ENCODE measurements at places on chromosomes 12 and 14.
A peak's percentile ranks its signal among the peaks of the same experiment; 100 is the strongest.

- no peak for DNase-seq
Measured at GRCh38 chr12:31105668-31106067, 32.0 kb downstream of the DDX11 start.

DNA sequence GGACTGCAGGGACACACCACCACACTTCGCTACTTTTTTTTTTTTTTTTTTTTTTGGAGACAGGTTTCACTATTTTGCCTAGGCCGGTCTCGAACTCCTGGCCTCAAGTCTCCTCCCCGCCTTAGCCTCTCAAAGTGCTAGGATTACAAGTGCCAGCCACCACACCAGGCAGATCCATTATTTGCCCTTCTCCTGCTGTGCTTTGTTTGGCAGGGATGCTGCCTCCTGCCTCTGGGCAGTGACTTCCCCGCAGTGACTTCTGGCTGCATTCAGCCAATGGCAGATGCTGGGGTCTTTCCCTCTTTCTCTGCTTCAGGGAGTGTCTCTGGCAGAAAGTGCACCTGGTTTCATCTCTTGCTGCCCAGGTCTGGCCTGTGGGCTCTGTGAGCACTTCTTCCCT, 6.7 kb upstream of the MORN3 start:
- no peak for DNase-seq

GRCh38 chr12:42921741-42922504, 332.4 kb upstream of the PRICKLE1 start:
- DNase-seq: no peak

DNA sequence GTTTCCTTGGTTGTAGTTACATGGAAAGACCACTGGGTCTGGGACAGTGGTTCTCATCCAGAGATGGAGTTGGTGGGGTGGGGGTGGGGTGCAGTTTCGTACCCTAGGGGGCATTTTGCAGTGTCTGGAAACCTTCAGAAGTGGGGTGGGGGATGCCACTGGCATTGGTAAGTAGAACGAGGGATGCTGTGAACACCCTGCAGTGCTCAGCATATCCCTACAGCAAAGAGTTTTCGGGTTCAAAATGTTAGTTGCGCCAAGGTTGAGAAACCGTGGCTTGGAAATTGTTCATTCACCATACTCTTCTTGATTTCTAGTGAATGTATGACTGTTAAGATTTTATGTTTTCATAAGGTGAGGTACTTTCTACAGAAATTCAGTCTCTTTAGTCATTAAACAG, 28.7 kb downstream of the TRAF3 start:
- DNase-seq: peak; percentile 16

- DNase-seq: no peak
Measured at GRCh38 chr14:64919618-64920017, 5.4 kb downstream of the CHURC1 start.

GRCh38 chr14:64801800-64802199, 77.9 kb downstream of the SPTB start:
- DNase-seq: no peak

GRCh38 chr12:27394676-27395075, 51.9 kb upstream of the SMCO2 start:
- DNase-seq: no peak

DNA sequence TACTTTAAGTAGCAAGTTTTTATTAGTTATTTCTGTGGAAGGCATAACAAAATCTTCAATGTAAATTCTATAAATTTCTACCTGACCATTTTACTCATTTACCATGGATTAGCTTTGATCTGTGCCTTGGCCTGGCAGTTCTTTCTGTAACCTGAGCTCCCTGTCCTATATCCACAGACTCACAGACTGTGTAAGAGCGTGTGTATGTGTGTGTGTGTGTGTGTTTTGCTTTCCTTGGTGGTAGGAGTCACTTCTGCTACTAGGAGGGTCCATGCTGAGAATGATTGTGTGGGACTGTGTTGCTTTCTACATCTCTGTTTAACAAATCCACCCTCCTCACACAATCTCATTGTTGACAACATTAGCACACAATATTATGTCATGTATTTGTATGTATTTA, 221.2 kb upstream of the PELI2 start:
- DNase-seq: no peak

GRCh38 chr12:91620992-91621391, 438.4 kb upstream of the DCN start:
- no peak for DNase-seq

DNA sequence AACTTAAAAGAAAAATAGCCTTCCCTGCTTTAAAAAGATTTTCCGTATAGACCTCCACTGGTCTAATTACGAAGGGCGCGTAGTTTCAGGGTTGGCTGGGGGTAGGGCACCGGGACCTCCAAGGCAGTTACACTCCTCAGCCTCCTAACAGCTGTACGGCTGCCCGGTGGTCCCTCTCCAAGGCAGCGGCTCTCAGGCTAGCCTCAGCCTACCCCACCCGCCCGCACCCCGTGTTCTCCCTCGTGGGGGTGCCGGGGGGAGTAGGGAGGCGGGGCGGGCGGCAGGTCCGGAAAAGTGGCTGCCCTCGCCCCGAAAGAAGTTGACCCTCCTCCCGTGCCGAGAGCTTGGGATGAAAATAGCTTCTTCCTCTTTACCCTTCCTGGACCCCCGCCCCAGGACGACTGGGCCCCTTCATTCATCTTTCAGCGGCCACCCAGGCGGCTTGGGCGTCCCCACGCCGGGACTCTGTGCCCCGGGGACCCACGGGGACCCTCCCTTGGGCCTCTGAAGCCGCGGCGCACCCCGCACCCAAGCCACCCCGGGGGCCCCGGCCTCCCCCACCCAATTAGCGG, 991 bp upstream of the RCOR1 start:
- DNase-seq: peak; percentile 42

- peak; percentile 97 for DNase-seq
Measured at GRCh38 chr14:99035712-99036610, 236.0 kb downstream of the BCL11B start.

- no peak for DNase-seq
Measured at GRCh38 chr12:76698316-76698715, 65.6 kb upstream of the ZDHHC17 start.

DNA sequence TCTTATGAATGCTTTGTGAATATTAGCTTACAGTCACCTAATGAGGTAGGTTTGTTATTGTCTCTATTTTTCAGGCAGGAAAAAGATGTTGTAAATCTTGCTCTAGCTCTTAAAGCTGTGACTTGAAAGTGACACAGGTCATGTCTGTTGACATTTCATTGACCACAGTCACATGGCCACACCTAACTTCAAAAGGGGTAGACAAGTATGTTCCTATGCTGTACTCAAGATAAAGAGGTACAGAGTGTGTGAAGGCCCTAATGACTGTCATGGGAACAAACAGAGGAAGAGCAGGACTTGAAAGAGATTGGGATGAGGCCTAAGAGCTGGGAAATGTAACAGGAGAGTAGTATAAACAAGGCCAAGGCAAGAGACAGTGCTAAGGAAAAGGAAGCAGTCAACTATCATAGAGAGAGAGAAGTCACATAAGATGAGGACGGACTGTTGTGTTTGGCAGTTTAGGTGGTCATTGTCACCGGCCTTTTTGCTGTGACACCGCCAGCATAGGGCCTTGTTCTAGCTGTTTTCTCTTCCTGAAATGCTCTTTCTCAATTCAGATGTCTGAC, 181.0 kb downstream of the CFAP54 start:
- no peak for DNase-seq

DNA sequence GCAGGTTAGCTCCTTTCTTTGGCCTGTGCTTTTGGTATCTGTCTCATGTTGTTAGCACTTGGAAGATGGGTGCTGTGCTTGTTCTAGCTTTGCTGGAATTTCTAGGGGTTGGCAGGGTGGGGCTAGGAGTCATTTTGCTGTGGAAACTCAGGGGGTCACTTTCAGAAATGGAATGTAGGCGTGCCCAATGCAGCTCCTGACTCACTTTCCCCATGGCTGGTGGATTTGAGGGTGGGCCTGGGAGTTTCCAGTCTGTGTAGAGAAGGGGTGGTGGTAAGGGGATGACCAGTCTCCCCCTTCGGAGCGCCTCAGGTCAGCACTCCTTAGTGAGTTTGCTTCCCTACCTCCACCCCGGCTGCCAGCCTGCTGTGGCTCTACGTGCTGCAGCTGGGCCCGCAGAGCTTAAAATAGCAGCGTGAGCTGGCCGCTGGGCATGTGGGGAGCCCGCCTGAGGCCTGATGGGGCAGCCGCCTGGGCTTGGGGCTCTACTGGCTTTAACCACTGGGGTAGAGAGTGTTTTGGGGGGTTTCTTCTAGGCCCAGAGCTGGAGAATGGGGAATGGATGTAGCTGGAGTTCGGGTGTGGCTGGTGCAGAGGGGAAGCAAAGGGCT, 108.2 kb downstream of the TSPAN9 start:
- peak; percentile 84 for DNase-seq

GRCh38 chr12:110530511-110530910, 28.4 kb downstream of the RAD9B start:
- DNase-seq: no peak

DNA sequence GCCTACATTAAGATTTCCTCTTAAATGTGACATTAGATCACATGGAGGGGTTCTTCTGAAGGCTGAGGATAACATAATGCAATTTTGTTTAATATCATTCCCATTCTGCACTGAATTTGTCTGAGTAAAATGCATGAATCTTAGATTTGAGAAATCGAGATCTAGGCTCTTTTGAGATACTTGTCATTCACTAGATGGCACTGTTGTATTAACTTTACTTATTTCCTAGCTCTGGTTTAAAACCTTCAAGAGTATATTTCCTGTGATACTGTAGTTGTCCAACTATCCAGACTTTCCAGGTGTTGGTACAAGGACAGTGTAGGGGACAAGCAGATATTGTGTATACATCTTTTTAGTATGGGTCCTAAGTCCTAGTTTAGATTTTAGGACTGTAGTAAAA, 91.7 kb upstream of the SEL1L start:
- no peak for DNase-seq

DNA sequence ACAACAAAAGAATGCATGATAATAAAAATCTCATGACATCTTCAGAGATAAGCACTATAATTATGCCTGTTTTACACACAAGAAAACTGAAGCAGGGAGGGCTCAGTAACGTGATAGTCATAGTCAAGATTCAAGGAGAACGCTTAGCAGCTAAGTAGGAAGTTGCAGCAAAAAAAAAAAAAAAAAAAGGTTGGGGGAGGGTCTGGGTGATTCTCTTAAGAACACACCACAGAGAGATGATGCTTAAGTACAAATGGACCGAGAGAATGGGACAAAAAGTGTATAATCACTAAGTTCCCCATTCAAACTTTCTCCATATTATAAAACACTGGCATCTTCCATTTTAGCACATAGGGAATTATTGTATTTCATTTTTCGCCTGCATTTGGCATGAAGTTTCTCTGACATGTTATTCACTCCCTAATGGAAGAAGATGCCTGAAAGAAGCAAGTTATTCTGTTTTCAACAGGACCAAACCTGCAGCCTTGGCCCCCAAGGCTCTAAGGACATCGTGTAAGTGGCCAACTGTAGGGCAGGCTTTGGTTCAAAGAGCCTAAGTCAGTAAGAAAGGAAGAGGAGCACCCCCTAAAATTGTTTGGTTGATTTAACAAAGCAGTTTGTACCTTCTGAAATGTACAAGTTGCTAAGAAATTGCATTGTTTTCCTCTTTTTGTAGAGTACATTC, 142.9 kb upstream of the TMPO start:
- DNase-seq: no peak

- no peak for DNase-seq
Measured at GRCh38 chr14:36856095-36856878, 194.6 kb downstream of the PAX9 start.

- DNase-seq: no peak
Measured at GRCh38 chr12:38053655-38054464, 262.7 kb upstream of the ALG10B start.

DNA sequence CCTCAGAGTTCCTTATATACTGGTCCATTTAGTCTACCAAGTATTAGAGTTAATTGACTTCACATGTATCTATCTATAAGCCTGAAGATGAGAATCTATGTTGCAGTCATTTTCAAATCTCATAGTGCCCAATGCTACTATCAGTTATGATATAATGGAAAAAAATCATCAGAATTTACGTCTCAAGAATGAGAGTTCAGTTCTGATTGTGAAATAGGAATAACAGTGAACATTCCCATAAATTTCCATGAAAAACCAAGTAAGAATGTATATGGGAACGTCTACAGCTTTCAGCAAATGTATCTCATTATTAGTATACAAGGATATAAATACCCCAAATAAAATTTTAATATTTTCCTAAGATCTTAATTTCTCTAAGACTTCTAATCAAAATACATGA, 77.2 kb downstream of the PPP1R12A start:
- DNase-seq: no peak

DNA sequence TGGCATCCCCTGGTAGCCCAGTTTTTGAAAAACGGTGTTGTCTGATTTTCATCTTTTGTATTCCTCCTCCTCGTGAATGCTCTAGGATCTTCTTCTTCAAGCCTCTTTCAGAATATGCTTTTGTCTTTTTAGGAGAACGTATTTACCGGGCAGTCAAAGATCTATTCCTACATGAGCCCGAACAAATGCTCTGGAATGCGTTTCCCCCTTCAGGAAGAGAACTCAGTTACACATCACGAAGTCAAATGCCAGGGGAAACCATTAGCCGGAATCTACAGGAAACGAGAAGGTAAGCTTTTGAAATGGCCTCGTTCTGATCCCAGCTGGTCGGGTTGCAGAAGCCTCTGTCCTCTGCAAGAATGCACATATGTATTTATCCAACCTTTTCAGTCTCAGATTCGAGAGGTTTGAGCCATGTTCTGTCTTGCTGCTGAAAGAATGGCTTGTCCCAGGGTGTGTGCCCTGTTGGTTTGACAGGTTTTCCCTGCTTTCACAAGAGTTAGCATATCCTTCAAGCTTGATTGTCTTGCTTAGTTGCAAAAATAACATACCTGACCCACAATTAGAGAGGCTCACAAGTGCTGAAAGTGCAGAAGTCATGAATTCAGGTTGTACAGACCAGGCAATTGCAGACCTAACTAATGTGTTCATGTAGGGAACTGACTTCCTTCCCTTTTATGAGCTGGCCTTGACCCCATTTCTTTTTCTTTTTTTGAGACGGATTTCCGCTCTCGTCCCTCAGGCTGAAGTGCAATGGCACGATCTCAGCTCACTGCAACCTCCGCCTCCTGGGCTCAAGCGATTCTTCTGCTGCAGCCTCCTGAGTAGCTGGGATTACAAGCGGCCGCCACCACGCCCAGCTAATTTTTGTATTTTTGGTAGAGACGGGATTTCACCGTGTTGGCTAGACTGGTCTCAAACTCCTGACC, 6.8 kb downstream of the KMT5A start:
- DNase-seq: no peak

DNA sequence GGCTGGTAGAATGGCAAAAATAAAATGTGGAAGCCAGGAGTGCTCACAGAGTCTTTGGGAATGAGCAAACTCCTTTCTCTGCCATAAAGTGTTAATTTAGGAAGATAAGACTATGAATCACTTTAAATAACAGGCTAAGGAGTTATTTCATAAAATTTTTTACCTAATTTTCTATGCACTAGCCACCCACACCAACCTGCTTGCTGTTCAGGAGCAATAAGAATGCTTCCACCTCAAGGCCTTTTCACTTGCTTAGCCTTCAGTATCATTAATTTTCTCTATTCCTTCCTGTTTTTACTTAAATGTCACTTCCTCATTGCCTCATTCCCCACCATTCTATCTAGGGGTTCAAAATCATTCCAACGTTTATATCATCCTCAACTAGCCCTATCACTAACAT, 326.8 kb downstream of the CCER1 start:
- no peak for DNase-seq

DNA sequence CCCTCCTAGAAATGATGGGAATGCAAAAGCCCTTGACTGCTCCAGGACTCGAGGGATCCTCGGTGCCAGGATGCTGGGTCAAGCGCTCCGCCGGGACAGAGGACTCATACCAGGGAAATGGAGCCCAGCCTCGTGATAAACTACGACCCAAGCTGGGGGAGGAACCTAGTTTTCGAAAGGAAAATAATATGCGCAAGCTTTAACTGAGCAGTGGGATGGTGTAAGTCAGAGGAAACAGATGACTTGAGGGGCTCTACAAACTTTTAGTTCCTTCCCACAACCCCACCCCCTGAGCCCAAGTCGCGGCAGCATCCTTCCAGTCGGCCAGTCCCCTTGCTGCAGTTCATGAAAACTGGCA, 654 bp upstream of the SUPT16H start:
- no peak for DNase-seq
